Activated effector memory CD4-positive, alpha-beta T cell treated with anti-CD3 and anti-CD28 coated beads, Interleukin-2, amount 50 U/mL, for 16 hours (primary cell): ENCODE measurements at places on chromosomes 12 and 14.

DNA sequence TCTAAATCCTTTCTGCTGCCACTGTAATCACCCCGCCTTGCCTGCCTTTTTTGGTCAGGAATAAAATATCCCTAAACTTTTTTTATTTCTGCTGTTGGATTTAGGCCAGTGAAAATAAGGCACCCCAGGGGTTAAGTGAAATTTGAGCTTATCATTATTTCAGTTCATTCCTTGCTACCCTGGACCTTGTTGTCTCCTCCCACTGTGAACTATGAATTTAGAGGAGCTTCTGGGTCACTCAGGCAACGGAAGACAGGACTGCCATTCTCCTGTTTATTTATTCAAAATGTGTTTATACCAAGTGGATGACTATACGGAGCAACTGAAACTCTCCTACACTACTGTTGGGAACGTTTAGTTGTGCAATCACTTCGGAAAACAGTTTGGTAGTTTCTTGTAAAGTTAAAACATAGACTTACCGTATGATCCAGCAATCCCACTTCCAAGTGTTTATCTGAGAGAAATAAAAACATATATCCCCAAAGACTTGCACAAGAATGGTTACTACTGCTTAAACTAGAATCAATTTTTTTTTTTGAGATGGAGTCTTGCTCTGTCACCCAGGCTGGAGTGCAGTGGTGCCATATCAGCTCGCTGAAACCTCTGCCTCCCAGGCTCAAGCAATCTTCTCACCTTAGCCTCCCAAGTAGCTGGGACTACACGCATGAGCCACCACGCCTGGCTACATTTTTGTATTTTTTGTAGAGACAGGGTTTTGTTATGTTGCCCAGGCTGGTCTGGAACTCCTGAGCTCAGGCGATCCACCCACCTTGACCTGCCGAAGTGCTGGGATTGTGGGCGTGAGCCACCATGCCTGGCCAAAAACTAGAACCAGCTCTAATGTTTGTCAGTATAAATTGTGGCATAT lies 2.3 kb upstream of the TRAFD1 start:
- DNase-seq = peak; percentile 34

- no peak for DNase-seq
These were observed 225.4 kb downstream of the APAF1 start for GRCh38 chr12:98870504-98870903.

GRCh38 chr14:69037790-69038454 lies 58.8 kb upstream of the ACTN1 start:
- no peak for DNase-seq

- no peak for DNase-seq
These were observed 700 bp downstream of the CDK4 start for GRCh38 chr12:57751432-57751787.

DNA sequence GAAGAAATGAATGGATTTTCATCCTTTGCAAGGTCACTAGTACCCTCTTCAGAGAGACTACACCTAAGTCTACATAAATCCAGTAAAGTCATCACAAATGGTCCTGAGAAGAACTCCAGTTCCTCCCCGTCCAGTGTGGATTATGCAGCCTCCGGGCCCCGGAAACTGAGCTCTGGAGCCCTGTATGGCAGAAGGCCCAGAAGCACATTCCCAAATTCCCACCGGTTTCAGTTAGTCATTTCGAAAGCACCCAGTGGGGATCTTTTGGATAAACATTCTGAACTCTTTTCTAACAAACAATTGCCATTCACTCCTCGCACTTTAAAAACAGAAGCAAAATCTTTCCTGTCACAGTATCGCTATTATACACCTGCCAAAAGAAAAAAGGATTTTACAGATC lies 40.8 kb downstream of the SPATA7 start:
- DNase-seq = no peak

DNA sequence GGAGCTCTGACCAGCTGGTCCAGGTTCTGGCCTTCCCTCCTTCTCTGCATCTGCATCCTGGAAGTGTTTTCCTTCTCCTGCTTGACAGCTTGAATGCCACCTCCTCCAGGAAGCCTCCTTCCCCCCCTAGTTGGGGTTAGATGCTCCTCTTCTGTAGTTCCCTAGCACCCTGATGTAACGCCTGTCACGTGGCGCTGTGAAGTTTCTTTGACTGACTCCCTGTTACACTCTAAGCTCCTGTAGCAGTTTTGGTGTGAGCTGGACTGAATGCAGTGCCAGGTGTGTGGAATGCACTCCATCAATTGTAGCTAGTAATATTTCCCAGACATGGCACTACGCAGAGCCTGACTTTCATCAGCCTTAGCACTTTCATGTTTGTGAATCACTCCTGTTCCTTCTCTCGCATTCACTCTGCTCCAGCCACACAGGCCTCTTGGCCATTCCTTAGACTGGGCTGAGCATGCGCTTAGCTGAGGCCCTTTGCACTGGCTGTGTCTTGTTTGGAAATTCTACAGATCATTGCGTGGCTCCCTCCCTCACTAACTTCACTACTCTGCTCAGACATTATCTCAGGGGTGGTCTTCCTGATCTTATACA lies 2.1 kb upstream of the FAIM2 start:
- DNase-seq = no peak

GRCh38 chr14:68522510-68523325 lies 270.1 kb downstream of the ZFP36L1 start:
- no peak for DNase-seq

DNA sequence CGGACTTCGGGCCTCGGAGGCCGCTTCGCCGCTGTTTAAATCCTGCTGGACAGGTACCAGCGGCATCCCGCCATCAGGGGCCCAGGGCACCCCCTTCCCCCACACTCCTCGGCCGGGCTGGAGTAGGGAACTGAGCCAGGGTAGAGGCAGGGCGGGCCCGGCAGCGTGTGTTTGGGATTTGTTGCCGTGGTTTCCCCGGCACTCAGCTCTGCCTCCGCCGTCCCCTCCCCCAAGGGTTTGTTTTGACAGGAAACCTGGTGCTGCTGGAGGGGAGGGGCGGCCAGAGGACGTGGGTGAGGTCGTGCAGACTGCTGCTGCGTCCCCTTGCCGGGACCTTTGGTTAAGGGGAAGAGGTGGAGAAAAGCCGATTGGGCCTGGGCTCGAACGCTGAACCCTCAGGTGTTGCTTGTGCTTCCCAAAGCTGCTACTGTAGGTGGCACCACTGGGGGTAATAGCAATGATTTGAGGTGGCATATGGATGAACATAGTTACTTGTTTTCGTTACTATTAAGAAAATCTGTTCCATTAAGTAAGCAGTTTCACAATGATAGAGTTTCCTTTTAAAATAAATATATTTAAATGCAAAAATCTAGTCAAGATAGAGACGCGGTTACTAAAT lies 778 bp downstream of the TCP11L2 start:
- peak; percentile 94 for DNase-seq
